MCF 10A (cell line): ENCODE measurements at places on chromosomes 2 and 18.

GRCh38 chr2:156242874-156243273 lies 89.6 kb downstream of the NR4A2 start:
- DNase-seq = peak; percentile 7

GRCh38 chr2:158926478-158926948 lies 41.9 kb upstream of the TANC1 start:
- peak; percentile 81 for DNase-seq

DNA sequence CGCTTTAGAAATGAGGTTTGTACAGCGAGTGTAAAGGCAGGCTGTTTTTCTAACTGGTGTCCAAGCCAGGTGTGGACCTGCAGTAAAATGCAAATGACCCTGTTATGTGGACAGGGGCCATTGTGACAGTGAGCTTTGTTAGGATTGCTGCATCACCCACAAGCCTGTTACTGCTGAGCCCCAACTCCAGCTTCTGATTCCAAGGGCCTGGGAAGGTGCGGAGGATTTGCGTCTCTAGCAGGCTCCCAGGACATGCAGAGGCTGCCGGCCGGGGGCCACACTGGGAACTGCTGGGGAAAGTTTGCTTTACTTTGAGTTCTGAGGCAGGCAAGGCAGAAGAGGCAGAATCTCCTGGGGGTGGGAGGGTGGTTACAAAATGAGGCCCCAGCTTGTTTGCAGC lies 164.1 kb downstream of the GLI2 start:
- DNase-seq = no peak

- DNase-seq = no peak
These were observed 35.6 kb upstream of the ACVR1 start for GRCh38 chr2:157911750-157912149.

DNA sequence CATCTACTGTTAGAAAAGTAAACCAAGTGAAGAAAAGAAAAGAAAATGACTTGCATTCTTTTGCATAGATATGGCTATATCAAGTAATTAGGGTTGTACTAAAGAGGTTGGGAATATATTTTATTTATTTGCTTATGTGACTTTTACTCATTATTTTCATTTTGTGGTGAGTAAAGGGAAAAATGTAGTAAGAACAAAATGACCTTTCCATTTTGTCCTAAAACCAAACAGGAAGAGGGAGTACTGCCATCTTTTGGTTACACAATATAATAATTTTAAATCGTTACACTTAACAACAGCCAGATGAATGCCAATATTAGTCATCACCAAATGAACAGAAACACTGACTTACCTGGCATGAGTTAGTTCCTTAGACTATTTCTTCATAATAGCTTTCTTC lies 47.3 kb upstream of the NDUFV2 start:
- peak; percentile 90 for DNase-seq

DNA sequence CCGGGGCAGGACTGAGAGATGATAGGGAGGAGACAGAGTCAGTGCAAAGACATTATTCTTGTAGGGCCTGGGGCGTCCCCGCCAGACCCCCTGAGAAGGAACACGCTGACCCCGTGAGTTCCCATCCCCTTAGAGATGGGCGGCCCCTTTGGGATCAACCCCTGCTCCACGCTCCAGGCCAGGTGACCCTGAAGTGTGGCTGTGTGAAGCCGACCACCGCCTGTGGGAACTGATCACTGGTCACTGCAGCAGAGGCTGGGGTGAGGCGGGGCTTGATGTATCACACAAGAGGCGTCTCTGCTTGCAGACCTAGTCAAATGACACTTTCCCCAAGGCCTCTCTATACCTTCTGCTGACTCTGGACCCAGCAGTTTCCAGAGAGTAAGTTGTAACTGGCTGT lies 157.4 kb upstream of the TWIST2 start:
- no peak for DNase-seq

GRCh38 chr2:191747170-191747530 lies 69.2 kb downstream of the NABP1 start:
- DNase-seq = no peak

- DNase-seq = no peak
These were observed 46.5 kb upstream of the EPG5 start for GRCh38 chr18:46013484-46014189.

DNA sequence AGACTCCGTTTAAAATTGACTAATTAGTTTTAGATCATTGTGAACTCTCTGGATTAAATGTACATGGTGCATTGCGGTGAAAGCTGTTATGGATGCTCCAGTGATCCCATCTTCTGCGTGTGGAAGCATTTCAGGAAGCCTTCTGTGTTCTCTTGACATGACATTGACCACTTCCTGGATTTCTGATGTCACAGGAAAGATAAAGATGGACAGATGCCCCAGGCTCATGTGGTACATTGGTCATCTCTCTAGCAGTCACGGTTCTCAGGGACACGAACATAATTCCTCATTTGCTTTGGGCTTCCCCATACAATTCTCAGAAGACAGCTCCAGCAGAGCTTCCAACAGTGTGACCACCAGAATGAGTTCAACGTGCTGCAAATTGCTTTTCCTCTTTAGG lies 26.9 kb downstream of the AGAP1 start:
- no peak for DNase-seq

DNA sequence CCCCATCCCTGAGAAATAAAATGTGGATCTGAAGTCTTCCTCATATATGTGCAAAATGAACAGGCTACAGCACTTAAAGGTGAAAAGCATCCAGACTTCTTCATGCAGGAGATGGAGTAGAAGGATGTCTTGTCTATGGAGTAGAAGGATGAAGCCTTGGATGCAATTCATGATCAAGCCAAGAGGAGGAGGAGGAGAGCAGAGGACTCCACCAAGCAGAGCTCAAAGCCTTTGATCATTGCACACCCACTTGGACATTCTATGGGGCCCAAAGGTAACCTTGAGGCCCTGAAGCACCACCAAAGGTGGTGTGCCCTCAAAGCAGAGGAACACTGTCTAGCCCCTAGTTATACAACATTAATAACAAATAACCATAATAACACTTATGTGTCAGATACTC lies 17.3 kb downstream of the ACMSD start:
- no peak for DNase-seq

DNA sequence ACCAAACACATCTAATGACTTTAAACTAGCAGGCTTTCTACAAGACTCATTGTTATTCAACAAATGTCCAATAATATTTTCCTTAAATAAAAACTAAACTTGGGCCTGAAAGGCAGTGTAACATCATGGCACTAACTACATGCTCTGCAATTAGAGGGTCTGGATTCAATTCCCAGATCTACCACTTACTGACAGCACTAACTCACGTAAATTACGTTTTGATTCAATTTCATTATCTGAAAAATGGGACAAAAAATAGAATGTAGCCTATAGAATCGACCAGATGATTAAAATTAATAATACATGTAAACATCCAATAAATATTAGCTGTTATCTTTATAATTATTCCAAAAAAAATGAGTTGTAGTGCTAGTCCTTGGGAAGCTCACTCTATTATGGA lies 98.0 kb upstream of the DDX18 start:
- DNase-seq = no peak

DNA sequence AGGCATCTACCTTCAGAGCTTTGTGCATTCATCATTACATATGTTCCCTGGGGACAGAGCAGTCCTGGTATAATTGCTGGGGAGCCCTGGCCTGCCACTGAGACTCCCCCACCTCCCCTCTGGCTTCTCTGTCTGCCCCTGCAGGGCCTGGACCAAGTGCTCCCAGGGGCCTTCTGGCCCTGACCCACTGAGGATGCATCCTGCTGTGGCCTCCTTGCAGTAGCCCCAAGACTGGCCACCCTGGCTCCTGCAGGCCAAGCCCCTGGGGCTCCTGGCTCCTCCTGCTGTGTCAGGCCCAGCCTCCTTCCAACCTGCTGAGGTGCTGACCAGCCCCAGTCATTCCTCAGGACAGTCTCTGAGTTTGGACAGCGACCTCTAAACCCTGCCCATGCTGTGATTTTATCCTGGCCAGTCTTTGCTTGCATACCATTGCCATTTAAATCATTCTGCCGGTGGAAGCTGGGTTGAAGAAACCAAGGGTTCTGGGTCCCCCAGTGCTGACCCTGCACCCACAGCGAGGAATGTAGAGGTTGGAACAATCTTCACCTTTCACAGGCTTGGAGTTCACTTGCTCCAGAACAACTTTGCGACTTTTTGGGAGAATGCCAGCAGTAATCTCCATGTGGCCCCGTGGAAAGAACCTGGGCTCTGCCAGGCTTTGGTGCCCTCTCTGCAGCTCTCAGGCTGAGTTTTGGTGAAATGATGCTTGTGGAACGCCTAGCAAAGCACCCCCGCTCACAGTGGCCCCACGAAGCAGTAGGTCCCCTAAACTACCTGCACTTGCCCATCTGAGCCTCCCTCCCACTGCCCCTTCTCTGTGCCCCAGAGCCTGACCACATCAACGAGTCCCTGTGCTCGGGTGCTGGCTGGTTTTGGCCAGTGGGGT lies 167.3 kb upstream of the GLI2 start:
- no peak for DNase-seq

DNA sequence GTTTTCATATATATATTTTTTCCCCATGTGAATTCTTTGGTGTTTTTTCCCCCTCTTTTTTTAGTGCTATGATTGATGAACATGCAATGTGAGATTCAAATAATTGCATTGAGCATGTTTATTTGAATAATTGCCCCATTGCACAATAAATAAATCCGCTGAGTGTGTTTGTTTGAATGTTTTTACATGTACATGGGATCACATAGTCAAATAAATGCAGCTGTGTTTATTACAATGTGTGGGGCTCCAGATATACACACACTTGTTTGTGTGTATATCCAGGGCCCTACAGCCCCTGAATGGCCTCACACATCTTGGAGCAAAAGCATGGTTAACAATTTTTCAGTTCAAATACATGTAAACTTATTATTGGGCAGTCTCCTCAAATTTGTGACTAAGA lies 134.5 kb downstream of the ZEB2 start:
- DNase-seq = no peak

DNA sequence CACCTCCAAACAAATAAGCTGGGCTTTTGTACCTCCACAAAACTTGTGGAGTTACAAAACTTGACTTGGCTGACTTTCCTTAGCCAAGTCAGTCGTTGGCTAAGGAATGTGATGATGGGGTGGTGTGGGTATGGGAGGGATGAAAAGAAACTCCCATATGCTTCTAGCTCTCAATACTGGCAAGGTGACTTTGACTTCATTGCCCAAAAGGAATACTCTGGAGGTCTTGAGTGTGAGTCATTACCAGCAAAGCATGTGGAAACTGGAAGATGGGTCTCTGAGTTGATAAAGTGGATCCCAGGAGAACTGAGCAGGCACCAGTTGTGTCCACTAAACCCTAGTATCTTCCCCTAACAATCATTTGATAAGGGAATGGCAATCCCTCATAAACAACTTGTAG lies 226.7 kb downstream of the GULP1 start:
- no peak for DNase-seq
